ENCODE measurements at places on chromosomes 1 and 21. TPM values are rescaled to one million over a fixed set of nuclear protein-coding genes. Genes with fewer than 3 reads are reported as not detected.

DNA sequence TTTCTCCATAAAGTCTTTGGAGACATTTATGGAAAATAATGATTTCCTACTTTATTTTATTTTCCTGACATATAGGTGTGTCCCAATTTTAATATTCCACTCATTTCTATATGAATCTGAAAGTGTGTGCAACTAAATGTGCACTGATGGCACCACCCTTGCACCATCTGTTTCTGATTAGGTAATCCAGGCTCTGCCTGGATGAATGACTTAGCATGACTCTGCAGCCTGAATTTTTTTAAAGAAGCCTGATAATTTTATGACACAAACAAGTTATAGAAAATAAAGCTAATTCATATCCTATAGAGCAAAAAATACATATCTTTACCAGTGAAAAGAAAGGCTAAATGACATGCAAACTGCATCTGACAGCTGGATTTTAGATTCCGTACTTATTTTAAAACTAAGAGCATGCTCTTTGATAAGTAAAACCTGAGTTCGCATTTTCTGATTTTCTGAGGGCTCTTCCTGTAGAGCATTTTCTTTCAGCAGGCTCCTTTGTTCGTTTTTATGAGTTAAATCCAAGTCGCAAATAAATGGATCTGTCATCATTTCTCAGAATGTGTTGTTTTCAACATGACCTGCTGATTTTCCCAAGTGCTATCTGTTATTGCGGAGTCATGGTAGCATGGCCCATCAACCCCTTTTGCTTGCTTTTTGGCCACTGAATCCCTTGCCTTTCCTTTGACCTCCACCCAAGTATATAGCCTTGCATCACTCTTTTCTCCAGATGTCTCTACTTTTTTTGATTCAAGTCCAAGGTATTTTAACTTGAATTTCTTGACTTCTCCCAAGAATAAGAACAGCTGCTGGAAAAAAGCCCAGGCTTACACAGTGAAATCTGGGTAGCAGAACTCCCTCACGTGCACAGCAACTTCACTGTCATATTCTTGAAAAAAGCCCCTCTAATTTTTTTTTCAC, 52.8 kb upstream of the LYPLAL1 start:
- DNase-seq, result no peak

GRCh38 chr1:57142999-57143398, 177.2 kb upstream of the C8B start:
- DNase-seq, result no peak

- no peak for DNase-seq
These were observed 148.9 kb upstream of the IRF2BP2 start for GRCh38 chr1:234758851-234759250.

DNA sequence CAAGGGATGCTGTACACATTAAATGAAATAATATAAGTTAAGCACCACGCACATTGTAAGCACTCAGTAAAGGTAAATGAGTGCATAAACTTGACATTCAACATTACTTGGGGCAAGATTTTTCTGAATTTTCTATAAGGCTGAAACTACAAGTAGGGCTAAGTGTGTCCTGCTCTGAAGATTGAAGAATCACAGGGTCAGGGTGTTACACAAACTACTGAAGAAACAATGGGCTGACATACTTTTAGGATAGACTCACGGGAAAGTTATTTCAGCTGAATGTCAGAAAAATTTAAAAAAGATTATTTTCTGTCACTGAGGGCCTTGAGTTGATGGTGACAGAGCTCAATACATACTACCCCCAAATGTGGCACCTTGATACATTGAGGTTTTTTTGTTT, 644.2 kb upstream of the PLXNA2 start:
- DNase-seq, result no peak

- DNase-seq, result peak; percentile 16
These were observed 807 bp downstream of the CEP85 start for GRCh38 chr1:26234644-26235370.

- DNase-seq, result no peak
These were observed 394.5 kb downstream of the LMO4 start for GRCh38 chr1:87723193-87723592.

ADGRL4 gene
- total RNA-seq, result not detected

Data from activated naive CD4-positive, alpha-beta T cell treated with anti-CD3 and anti-CD28 coated beads, Interleukin-2, amount 50 U/mL, for 72 hours (primary cell).